Fibroblast of skin of back (primary cell): ENCODE measurements at places on chromosomes 7 and 10.

GRCh38 chr10:79413196-79413595, 32.2 kb downstream of the ZCCHC24 start:
- peak; percentile 67 for DNase-seq

DNA sequence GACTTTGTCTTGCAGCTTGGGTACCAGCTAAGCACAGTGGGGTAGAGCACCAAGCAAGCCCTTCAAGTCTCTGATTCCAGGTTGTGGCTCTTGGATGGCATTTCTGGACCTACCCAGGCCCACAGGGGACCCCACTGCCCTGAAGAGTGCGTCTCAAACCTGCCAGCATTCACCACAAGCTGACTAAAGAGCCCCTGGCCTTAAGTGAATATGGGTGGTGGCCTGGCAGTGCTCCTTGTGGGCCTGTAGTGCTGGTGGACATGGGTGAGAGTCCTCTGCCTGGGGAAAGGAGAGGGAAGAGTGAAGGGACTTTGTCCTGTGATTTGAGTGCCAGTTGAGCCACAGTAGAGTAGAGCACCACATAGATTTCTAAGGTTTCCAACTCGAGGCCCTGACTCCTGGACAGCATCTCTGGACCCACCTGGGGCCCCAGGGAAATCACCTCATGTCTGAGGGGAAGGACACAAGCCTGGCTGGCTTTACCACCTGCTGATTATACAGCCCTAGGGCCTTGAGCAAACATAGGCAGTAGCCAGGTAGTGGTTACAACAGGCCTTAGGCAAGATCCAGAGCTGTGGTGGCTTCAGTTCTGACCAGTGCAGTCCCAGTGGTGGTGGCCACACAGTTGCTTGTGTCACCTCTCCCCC, 23.7 kb downstream of the GSDME start:
- DNase-seq = no peak

- DNase-seq = peak; percentile 18
These were observed 67.6 kb downstream of the ITGA8 start for GRCh38 chr10:15652117-15652516.

- DNase-seq = peak; percentile 79
These were observed 445 bp downstream of the REEP3 start for GRCh38 chr10:63521416-63522276.

DNA sequence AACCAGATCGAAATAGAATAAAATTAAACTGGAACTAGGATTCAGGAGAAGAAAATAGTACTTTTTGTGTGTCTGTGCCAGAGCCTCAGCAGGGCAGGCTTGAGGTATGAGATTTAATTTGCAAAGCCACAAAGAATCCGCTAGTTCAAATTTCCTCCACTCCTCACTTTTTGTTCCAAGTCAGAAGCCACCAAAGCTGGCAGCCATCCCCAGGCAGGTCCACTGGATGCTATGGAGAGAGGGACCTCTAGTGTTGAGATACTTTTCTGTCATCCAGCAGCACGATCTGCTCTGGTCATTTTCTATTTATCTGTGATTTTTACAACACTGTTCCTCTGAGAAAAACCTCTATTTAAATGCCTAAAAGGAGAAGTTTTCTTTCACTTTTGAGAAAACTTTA, 147.9 kb upstream of the FRMD4A start:
- DNase-seq = peak; percentile 86

DNA sequence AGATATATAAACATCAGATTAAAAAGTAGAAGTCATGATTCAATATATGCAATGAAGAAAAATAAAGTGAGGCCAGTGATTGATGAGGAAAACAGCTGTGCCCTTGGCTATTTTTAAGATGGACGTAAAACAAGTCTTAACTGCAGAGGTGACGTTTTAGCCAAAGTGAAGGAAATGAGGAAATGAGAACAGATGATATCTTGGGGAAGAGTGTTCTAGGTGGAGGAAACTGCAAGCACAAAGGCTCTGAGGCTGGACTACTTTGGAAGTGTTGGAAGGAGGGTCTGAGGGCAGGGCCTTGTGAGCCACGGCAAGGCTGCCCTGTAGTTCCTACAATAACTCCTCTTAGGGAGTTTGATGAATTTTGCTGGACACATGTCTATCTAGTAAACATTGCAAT, 140.5 kb upstream of the AKR1E2 start:
- DNase-seq = no peak

GRCh38 chr7:22589641-22590201, 89.7 kb upstream of the STEAP1B start:
- DNase-seq = peak; percentile 83

- DNase-seq = no peak
These were observed 56.8 kb downstream of the JAZF1 start for GRCh38 chr7:28123752-28124151.

- no peak for DNase-seq
These were observed 199.9 kb upstream of the GRB10 start for GRCh38 chr7:50982626-50983025.

DNA sequence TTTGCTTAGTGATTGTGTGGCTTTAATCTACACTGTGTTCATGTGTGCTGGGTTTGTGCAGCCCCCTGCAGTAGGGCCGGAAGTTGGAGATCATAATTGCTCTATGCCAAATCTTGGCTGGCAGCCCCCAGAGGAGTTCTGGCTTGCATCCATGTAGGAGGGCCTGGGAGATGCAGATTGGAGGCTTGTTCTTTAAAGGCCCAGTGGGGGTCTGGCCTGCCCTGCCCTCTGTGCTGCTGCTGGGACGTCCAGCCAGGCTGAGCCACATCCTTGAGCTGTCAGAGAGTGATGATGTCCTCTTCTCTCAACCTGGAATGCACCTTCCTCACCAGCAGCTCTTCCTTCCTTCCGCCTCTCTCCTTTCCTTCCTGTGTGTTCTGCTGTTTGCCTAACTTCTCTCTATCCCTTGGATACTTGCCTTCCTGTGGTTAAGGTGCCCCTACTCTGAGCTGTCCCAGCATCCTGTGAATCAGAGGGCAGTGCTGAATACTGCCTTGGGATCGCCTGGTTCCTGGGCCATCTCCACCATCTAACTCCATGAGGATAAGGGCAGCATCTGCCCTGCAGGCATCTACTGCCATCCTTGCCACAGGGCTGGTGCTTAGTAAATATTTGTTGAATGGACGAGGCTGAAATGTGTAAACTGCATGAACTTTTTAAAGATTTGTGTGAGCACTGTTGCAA, 30.2 kb downstream of the DOCK1 start:
- peak; percentile 21 for DNase-seq

DNA sequence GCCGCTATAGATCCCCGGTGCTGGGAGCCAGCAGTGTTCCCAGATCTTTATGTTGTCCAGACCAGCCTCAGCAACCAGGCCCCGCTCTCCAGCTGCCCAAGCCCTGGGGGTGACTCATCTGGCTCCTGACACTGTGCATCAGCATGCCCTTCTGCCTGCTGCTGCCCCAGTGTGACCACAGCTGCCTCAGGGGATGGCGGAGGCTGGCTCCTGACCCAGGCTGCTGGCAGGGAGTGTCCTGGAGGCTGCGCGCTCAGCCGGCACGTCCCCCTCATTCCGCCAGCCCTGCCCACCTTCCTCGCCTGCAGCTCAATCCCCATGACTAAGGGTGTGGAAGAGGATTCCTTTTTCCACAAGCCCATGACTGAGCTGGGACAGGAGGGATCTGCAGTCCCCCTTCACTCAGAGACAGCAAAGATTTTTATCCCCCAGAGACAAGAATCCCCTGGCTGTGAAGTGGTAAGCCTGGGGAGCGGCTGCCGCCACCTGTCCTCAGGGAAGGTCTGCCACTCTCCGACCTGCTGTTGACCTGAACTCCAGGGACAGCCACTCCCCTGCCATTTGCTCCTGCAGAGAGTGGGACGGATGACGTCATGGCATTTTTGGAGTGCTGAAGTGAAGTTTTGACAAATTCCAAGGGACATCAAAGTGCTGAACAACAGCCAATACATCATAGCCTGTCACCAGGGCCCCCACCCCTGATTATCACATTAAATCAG, 182.8 kb upstream of the BMPER start:
- peak; percentile 90 for DNase-seq
